RKO (cell line): ENCODE measurements at places on chromosomes 1 and 21.
A peak's percentile ranks its signal among the peaks of the same experiment; 100 is the strongest.

GRCh38 chr1:244573768-244574167 is 79.2 kb upstream of the DESI2 start:
- no peak for DNase-seq

DNA sequence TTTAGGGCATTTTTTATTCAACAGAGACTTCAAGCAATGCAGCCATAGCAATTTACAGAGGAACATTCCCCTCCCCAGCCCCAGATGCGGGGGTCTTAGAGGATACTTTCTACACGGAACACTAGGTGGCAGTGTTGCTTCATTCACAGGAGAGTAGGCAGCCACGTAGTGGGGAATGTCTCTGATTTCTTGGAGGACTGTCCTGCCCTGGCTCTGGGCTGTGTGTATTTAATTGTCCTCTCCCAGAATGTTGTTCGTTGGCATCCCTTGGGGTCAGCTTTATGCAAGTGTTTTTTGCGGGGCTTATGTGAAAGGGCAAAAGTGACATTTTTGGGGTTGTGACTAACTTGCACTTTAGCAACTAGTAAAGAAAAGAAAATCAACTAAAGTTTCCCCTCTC is 96.9 kb downstream of the PAPPA2 start:
- peak; percentile 58 for DNase-seq

DNA sequence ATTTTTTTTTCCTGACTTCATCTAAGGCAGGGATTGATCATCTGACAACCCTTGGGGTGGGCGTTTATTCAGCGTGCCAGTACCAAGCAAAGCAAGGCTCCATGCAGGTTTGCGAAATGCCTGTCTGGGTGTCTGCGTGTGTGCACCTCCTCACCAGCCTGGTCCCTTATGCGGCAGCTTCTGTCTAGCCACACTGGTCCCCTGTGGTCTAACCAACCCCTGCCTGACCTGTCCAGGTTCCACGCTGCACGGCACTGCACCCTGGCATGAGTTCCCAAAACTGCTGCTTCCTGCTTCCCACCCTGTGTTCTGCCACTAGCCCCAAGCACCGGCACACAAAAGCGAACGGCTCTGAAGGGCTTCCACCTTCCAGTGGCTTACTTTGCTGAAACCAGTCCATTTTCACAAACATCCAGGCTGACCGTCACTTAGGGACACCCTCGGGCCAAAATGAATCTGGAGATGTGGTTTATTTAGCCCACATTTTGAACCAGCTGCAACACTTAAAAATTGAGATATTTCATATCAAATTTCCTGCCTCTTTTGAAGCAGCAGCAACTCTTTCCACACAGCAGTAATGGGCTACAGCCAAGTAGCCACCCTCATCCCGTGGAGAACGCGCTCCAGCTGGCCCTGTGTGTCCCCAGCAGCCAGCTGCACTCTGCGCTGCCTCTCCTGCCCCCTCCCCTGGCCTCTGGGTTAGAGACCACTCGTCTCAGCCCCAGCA is 55.7 kb downstream of the HLCS start:
- no peak for DNase-seq

DNA sequence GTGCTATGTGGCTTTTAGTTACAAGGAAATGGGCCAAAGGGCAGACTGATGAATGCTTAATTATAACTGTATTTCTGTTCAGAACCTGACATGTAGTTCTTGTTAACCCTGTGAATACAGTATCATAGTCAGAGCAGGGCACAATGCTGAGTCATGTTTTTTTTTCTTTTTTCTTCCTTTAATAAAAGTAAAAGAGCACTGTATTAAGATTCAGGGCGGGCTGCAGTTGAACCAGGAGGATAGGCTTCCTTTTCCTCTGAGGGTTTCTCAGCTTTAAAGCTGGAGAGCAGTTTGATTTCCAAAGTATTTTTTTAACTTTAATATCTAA is 8.7 kb downstream of the CLDN8 start:
- DNase-seq = no peak

- DNase-seq = no peak
These were observed 417.1 kb downstream of the SETD4 start for GRCh38 chr21:35643176-35643575.

DNA sequence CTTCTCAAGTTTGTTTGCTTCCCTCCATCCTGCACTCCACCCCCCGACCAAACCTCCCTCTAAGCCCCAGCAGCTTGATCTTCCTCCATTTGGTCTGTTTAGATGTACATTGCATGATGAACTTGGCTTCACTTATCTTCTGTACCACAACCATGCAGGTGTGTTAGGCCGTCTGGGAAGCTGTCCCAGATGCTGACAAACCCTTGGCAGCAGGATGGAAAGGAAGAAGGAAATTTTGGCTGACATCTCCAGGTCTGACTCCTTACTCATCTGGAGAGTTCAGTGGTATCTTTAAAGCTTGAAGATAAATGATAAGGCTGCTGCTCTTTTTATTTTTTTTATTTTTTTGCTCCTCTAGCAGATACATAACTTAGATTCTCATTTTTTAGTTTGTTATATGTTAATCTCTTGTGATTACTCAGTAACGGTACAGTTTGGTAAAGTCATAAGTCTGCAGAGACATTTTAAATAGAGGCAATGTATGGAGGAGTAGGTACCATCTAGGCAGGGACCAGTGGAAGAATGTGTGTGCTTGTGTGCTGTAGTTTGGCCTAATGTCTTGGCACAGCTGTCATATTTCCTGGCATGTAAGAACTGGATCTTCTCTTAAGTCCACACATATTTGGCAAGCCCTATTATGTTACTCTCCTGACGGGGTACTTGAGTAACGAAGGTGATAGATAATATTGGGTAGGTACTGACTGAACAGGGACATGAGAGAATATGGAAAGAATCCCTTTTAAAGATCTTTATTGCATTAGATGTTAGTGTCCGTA is 79.7 kb downstream of the CACHD1 start:
- no peak for DNase-seq

DNA sequence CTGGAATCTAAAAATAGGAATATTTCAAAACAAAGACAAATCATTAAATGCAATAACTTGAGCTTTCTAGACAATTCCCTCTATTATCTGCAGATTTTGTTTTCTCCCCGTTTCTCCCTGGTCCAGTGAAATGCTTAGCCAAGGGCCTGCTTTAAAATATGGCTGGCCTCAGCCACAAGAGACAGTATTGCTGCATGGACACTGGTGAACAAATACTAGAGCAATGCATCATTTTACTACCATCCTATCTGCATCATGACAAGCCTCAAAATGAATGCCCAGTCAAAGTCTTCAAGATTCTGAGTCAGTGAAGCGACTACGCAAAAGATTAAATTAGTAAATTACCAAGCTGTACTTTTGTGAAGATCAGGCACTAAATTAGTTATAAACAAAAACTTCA is 80.5 kb downstream of the ENAH start:
- DNase-seq = peak; percentile 52

GRCh38 chr1:198681252-198681651 is 42.4 kb downstream of the PTPRC start:
- DNase-seq = no peak

DNA sequence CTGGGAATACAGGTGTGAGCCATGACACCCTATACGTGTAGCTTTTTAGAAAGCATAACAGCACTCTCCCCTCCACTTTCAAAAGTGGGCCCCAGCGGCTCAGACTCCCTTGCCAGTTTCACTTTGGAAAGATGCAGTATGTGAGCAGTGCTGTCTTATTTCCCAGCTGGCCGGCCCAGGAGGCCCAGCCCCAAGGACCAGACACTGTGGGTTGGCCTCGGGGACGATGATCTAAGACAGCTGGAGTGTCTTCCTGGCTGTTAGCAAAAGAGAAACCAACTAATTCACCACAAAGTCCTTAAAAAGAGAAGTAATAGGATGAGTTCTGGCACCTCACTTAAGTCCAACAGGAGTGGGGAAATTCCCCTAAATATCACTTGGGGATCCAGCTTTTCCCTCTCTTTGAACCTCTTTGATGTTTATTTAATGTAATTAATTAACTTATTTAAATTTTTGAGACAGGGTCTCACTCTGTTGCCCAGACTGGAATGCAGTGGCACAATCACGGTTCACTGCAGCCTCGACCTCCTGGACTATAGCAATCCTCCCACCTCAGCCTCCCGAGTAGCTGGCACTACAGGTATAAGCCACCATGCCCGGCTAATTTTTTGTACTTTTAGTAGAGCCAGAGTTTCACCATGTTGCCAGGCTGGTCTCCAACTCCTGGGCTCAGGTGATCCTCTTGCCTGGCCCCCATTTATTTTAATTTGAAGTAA is 17.6 kb upstream of the CLIC4 start:
- DNase-seq = no peak

DNA sequence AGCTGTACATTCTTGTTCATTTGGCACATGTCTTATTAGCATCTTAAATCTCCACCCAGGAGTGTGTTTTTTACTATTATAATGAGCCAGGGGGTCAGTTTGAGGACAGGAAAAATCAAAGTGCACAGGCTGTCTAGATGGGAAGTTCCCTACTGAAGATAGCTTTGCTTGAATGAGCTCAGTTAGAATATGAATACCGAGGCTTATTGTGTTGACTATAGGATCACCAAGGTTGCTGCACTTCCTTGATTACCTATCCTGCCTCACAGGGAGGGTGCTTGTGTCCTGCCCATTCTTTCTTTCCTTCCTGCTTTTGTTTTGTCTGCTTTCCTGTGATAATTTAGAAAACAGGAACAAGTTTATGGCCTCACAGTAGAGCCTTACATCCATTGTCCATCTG is 16.3 kb downstream of the PHGDH start:
- DNase-seq = no peak

DNA sequence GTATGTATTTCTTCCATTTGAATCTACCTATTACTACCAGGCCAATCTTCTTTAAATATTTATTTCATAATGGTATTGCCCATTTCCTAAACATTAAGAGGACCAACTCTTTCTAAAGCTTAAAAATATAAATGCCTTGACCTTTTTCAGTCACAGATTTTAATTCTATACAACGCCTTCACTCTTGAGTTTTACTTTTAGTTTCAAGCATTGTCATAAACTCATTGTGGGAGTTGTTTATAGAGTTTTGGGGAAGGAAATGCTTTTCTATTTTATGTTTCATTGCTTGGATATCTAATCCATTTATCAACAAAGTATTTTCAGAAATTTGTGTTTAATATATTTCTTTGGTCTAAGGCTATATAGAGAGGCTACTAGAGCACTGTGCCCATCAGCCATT is 155.8 kb downstream of the DPYD start:
- DNase-seq = no peak

GRCh38 chr1:2802421-2802961 is 998 bp upstream of the TTC34 start:
- DNase-seq = no peak

GRCh38 chr1:211092955-211093354 is 41.0 kb downstream of the KCNH1 start:
- DNase-seq = peak; percentile 0

DNA sequence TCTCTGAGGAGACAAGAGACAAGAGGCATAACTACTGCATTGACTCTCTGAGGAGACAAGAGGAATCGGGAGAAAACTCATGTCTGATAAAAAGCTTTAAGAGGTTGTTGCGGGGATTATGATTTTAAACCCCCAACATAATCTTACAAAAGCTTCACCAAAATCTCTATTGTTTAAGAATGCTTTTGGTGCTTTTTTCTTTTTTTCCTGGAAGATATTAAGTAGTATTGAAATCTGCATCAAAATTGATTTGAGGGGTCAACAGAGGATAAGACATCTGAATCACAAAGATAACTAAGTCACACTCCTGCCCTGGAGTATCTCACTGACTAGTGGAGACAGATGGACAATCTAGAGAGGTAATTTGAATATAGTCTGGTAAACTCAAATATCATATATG is 115.6 kb upstream of the MROH9 start:
- DNase-seq = no peak

DNA sequence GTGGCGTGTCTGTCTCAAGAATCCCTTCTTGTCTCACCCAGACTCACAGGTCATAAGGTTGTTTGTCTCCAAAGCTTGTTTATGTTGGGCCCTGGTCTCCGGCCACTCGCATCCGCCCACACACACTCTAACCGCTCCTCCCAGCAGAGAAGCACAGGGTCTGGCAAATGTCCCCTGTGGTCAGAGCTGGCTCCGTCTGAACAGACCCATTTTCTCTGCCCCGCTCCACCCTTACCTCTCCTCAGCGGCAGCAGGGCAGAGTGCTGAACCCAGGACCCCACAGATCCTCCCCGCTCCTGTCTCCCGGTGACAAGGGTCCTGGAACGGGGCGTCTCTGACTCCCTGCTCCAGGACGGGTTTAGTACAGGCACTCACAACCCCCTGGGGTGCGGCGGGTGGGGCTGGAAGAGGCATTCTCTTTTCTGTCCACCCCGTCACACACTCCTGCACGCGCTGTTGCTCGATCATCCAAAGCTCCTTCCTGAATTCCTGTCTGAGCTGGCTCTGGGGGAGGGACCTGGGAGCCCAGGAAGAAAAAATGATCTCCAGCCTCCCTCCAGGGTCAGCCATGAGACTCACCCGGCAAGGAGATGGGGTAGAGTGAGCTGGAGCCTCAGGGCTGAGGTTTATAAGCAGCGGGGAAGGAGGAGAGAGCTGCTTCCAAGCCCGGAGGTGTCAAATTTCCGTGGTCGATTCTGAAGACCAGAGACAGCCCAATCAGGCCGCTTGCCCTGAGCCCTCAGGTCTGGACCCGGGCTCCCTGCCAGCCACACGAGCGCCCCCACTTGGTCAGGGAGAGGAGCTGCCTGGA is at the start of gene S100A13:
TSS of gene S100A13 (minus strand) at position 602 of the 811 bp plus-strand sequence. CDS start 1,033 bp downstream, outside the sequence.
- peak; percentile 94 for DNase-seq
